ENCODE measurements at places on chromosomes 11 and 22.

DNA sequence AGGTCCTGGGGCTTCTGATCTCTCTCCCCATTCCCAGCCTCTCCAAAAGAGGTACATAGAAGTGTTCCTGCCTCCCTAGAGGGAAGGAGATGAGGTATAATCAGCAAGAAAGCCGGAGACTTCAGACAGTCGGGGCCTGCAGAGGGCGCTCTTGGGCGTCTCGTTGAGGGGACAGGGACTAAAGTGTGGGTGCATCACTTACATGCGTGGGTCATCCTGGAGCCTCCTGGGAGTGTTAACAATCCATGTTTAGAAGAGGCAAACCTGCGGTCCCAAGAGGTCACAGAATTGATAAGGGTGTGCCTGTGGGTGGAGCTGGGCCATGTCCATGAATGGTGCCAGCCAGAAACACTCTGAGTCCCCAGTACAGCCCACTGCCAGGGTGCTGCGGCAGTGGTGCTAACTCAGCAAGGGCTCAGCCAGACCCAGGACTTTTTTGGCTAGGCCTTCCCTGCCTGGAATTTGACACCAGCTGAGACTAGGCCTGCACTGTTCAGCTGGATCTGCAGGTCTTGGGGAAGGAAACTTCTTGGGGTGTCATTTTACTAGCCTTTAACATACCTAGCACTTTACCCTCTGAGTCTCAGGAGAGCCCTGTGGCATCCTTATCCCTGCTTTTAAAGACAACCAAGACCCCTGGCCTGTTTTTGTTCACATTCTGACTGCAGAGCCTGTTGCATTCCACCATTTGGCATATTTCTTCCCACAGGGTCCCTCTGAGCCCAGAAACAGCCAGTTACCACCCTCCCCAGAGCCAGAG is 5.5 kb downstream of the YDJC start:
- no peak for DNase-seq

- DNase-seq: no peak
Measured at GRCh38 chr11:115266066-115266639, 238.1 kb downstream of the CADM1 start.

GRCh38 chr11:117884994-117885393 is 8.5 kb upstream of the FXYD6 start:
- no peak for DNase-seq

- no peak for DNase-seq
Measured at GRCh38 chr11:14676068-14676467, 32.5 kb downstream of the PDE3B start.

GRCh38 chr22:18021431-18021830 is 2.9 kb downstream of the MICAL3 start:
- no peak for DNase-seq

GRCh38 chr11:1502168-1502953 is 15.8 kb upstream of the MOB2 start:
- DNase-seq: no peak
